ENCODE measurements at places on chromosomes 1 and 21.

DNA sequence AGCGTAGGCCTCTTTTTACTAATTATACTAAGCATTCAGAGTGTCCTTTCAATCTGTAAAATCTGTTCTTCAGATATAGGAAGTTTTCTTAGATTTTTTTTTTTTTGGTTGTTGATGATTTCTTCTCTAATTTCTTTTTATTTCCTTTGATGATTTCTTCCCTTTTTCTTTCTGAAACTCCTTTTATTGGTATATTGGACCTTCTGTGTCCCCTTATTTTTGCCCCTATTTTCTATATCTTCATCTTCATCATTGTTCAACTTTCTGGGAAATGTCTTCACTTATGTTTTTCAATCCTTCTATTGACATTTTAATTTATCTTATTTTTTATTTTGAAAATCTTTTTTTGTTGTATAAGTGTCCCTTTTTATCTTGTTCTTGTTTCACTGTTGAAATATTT lies 17.2 kb upstream of the SYT14 start:
- DNase-seq, result no peak

GRCh38 chr1:223243441-223244050 lies 100.5 kb upstream of the TLR5 start:
- no peak for DNase-seq

DNA sequence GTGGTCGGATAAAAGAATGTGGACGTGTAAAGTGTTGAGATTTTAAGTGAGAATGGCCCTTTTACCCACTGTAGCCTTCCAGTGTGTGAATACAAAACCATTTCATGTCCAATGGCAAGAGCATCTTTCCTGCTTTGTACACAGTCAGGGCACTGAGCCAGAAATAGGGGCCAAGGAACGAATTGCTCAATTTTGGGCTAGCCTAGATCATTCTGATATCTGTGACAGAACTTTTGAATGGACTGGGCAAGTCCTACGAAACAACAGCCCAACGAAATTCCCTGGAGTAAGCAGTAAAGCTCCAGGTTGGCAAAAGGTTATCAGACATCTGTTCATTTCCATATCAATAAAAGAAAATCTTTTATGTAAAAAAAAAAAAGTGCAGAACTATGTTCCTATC lies 5.5 kb downstream of the KIF26B start:
- DNase-seq, result no peak

DNA sequence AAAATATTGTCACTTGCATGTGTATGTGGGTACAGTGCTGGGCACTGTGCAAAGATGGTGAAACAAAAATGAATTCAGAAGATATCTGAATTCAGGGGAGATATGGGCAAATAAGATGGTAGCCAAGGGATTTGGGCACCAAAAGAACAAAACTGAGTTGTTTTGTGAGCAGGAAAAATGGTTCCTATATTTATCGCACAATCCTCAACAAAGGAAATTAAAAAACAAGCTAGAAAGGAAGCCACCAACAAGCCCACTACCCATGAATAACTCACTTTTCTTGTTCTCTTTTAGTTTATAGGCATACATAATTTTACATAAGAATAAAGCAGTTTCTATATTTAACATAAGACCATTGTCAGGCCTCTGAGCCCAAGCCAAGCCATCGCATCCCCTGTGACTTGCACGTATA lies 40.7 kb upstream of the VASH2 start:
- DNase-seq, result no peak

DNA sequence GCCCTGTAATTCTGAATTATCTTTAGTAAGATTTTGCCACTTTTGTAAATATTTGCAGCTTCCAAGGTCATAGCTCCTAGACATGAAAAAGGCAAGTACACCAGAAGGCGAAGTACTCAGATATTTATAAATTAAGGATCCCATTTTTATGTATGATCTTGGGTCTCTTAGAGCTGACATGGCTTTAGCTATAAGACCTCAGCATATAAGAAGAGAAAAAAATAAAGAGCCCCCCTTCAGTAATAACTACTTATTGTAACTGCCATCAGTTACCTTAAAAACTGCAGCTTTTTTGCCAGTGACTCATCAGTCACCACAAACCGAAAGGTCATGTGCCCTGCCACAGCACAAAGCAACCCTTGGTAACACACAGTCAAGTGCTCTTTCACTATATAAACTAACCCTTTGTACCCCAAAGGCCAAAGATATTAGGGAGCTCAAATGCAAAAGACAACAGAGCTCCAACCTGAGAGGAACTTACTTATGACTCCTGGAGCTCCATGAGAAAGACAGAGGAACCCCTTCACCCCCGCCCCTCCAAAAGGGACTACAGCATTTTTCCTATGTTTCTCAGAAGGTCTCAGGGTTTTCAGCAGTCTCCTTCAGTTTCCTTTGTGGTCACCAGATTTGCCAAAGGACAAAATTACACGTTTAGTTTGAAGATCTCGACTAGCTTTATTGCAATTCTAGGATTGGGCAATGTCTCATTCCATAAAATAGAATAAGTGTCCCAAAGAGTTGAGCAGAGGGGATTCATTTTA lies 219.8 kb upstream of the DUSP10 start:
- no peak for DNase-seq

DNA sequence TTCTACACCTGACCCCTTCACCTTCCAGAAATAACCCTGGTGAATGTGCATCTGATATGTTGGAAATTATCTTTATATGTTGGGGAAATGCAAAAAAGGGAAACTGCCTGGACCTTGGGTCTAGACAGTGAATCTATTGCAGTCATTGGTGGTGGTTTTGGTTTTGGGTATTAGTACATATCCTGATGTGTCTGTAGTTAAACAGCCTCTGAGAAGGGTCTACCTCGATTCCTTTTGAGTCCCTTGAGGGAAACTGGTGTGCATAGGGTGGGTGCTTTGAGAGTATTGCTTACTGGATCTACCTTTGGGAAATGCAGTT lies 127.3 kb upstream of the KIAA0040 start:
- no peak for DNase-seq

- no peak for DNase-seq
Measured at GRCh38 chr1:51978099-51978498, 12.4 kb downstream of the RAB3B start.

DNA sequence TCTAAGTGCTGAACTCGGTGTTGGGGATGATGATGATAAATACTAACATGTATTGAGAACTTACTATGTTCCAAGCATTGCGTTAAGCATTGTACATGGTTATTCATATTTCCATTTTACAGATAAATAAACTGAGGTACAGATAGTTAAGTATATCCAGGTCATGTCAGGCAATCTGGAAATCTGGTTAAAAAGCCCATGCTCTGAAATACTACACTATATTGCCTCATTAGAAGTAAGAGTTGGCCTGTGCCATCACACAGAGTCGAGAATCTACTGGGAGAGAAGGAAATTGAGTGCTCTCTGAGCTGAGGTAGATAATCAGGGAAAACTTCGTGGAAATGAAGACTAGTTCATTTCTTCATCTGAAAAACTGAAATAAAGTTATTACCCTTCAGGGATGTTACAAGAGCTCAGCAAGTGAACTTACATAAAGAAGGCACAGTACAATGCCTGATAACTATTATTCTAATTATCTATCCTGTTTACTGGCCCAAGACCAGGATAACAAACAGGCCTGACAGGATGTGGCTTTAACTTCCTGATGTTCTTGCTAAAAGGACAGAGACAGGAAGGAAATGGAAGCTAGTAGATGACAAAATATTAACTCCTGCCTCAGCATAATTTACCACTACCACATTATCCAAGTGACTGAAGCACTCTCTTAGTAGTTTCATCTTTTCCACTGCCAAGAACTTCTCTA lies 85.6 kb downstream of the EPS15 start:
- DNase-seq, result no peak

- DNase-seq, result no peak
Measured at GRCh38 chr1:157575744-157576143, 22.1 kb downstream of the FCRL4 start.

- no peak for DNase-seq
Measured at GRCh38 chr1:202597090-202597761, 113.0 kb downstream of the SYT2 start.

GRCh38 chr21:45517249-45518065 lies 24.8 kb downstream of the SLC19A1 start:
- no peak for DNase-seq

DNA sequence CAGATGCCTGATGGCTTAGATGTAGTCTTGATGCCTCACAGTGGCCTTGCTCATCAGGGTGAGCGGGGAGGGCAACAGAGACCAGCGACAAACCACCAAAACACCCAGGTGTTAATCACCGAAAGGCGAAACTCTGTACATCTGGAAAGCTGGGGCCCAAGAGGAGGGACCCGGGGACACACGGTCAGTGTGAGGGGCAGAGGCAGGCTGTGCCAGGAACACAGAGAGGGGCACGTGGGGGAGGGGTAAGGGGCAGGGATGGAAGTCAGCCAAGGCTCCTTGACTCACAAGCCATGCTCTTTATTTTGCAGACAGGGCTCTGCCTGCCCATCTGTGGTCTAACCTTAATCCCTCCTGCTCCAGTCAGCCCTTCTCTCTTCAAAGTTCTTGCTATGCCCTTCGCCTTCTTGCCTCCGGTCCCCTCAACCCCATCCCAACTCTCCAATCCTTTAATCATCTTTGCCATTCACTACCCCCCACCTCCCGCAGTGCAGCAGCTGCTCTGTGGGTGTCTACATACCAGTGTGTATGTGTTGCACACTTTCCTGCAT lies 4.3 kb downstream of the MEF2D start:
- DNase-seq, result peak; percentile 70

DNA sequence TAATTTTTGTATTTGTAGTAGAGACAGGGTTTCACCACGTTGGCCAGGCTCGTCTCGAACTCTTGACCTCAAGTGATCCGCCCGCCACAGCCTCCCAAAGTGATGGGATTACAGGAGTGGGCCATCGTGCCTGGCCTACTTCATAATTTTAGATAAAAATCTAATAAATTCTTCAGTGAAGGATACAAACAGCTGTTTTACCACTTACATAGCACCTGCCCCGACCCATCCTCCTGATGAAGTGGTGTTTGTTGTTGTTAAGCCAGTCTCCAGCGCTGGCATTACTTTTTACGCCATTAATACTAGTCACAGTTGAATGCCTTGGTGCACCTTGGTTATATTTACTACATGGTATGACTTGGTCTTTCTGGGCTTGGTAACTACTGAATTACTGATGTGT lies 12.3 kb upstream of the RAP1GAP start:
- DNase-seq, result no peak

DNA sequence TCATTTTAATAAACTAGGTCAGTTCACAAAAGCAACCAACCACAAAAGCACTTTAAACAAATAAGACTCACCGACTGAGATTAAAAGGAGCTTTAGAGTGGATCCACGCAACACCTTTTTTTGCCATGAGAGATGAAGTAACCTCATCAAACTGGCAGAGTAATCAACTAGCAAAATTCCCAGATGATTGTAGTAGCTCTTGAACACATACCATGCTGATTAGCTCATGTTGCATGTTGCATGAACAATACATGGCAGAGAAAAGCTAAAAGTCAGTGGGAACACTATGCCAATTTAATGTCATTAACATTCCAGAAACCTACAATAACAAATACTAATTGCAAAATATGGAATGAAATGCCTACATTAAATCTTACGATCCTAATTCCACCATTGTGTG lies 4.1 kb downstream of the WARS2 start:
- no peak for DNase-seq

Measured in NCI-H524 treated with DMSO at 0.1 percent for 48 hours (cell line).